DMS 273 treated with DMSO at 0.1 percent for 48 hours (cell line): ENCODE measurements at places on chromosomes 6 and 20.

GRCh38 chr20:37598100-37598543, 70.4 kb upstream of the BLCAP start:
- DNase-seq = peak; percentile 46

DNA sequence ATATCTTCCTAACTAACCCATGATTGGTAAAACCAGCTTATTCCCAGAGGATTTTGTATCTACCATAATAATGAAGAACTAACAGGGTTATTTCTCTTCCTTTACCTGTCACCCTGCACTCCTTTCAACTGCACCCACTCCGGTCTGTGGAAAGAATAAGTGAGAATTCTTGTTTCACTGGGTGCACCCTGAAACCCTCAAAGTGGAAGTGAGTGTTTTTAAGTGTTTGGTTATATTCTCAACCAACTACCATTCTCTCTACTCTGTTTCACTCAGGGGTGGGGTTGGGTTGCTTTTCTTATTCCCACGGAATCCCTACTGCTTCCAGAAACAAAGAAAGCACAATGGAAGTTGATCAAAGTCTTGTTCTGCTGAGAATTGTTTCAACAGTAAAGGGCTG, 42.6 kb upstream of the KHDRBS2 start:
- no peak for DNase-seq

- DNase-seq = no peak
These were observed 29.4 kb upstream of the CLIC5 start for GRCh38 chr6:46044881-46045617.

- DNase-seq = no peak
These were observed at the start of gene MTHFD1L for GRCh38 chr6:150865406-150866146. TSS of gene MTHFD1L (plus strand) at chr6:150865702. CDS start at chr6:150865823, 121 bp downstream.

DNA sequence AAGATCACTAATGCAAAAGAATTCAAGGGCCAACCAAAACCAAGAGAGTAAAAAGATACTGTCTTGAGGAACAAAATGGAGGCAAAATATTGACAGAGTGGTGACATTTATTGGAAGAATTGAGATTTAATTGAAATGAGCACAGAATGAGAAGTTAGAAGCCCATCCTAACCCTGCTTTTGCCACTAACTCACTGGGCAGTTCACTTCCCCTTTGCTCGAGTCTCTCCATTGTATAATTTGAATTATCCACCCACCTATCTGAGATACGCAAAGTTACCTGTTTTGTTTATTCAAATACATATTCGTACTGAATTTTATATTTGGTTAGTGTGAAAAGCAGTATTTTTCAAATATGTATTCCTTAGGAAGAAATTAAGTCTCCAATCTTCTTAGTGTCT, 204.5 kb upstream of the PRDM1 start:
- DNase-seq = no peak

DNA sequence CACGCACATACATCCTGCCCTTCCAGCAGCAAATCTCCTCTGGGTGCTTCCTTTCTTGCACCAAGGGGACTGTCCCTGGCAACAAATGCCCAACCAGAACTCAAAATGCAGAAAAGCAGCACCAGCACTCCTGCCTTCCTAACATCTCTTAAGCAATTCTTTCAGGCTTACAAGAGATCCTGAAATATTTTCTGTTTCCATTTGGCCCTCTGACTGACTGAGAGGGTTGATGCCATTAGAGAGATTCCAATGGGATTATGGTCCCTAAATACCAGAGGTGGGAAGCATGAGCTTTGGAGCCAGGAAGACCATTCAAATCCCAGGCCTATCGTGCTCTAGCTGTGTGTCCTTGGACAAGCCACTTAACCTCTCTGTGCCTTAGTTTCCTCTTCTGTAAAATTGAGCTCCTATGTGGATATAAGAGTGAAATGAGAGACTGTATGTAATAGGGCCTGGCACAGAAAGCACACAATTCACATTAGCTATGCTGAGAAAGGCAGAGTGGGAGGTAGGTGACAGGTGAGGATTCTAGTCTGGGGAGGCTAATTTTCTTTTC, 56.8 kb downstream of the PRDM1 start:
- no peak for DNase-seq

DNA sequence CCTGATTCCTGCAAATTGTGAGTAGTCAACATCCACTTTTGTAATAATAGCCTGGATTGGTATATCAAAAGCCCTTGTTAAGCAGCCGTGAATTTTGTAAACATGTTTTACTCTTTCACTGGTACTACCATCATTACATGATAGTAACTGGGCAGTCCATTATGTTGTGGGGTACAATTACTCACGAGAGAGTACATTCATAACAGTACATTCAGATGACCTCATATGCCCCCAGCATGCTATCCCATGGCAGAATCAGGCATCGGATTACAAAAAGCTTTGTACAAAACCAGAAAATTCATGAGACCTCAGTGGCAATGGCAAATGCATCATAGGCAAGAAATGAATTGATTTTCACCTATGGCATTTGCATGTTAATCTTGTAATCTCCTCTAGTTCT, 166.2 kb downstream of the EPM2A start:
- no peak for DNase-seq

DNA sequence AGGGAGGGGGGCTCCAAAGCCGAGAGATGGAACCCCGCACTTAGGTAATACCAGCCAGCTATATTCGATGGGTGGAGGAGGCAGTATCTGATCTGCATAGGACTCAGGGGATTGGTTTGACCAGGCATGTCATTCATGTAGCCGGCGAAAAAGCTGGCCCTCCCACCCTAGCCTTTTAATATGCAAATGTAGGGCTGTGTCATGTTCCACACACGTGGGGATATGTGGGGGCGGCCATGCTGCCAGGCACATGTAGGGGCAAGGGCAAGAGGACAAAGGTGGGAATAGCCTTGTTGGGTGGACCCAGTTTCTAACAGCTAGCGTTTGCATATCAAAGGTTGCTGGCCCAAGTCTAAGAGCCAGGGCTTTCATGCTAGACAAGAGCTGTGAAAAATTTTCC, 39.1 kb upstream of the DDR1 start:
- DNase-seq = no peak

GRCh38 chr20:50510706-50511542, 741 bp downstream of the PTPN1 start:
- no peak for DNase-seq

DNA sequence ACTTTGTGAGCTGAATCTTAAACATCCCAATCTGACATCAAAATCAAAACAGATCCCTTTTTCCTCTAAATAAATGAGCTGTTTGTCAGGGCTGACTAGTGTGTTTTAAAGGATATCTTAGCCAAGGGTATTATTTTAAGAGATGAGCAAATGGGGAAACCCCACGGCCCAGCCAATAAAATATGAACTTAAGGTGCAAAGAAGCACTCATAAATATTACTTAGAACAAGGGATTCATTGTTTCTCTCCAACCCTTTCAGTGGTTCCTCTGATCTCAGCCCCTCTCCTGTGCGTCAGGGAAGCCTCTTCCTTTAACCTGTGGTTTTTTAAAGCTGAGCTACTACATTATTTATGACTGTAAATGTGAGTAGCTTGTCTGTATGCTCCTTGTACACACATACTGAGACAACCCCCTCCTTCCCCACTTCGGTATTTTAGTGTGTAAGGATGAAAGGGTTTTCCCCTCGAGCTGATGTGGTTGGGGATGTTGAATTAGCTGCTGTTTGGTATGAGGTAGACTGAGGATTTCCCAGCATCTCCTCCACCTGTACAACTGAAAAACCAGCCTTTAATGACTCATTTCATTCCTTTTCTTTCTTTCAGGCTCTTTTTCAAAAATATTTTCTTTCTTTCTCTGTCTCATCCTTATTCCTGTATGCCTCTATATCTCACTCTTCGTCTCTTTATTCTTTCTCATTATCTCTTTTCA, 6.5 kb downstream of the BMP5 start:
- DNase-seq = no peak

GRCh38 chr6:88804701-88805100, 158.7 kb downstream of the RNGTT start:
- no peak for DNase-seq

DNA sequence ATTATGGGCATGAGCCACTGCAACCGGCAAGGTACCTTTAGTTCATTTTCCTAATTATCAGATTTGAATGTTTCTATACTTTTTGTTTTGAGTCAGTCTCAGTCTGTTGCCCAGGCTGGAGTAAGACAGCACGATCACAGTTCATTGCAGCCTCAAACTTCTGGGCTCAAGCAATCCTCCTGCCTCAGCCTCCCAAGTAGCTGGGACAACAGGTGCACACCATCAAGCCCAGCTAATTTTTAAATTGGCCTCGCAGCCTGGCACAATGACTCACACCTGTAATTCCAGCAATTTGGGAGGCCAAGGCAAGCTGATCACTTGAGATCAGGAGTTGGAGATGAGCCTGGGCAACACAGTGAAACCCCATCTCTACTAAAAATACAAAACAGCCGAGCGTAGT, 24.4 kb downstream of the STAU1 start:
- no peak for DNase-seq

- no peak for DNase-seq
These were observed 9.9 kb downstream of the BLOC1S5 start for GRCh38 chr6:8054276-8054675.

GRCh38 chr20:35334311-35335101, 42.3 kb upstream of the FAM83C start:
- DNase-seq = no peak

GRCh38 chr6:38156818-38157565, 337.5 kb downstream of the ZFAND3 start:
- DNase-seq = no peak

DNA sequence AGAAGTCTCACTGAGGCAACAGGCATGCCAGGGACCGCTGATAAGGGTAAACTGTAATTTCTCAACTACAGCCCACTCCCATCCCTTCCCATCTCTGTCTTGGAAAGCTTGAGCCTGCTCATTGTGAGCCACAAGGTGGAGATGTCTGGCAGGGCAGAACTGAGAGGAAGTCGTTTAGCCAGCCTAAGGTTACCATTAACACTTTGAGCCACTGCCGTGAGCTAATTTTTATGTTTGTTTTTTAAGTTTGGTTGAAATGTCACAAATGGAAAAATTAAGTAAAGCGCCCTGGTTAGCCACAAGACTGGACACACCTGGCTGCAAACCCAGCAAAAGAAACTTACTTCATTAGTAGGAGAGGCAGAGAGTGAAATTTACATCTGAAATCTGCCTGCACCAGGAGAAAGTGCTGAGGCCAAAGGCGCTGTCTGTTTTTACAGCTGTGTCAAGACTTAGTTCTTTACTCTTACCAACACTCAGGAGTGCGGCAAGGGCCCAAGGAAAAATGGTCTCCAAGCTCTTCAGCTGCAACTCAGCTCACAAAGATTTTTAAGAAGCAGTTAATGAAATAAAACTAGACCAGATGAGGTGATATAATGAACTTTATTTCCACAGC, 50.0 kb upstream of the FAM83C start:
- no peak for DNase-seq

DNA sequence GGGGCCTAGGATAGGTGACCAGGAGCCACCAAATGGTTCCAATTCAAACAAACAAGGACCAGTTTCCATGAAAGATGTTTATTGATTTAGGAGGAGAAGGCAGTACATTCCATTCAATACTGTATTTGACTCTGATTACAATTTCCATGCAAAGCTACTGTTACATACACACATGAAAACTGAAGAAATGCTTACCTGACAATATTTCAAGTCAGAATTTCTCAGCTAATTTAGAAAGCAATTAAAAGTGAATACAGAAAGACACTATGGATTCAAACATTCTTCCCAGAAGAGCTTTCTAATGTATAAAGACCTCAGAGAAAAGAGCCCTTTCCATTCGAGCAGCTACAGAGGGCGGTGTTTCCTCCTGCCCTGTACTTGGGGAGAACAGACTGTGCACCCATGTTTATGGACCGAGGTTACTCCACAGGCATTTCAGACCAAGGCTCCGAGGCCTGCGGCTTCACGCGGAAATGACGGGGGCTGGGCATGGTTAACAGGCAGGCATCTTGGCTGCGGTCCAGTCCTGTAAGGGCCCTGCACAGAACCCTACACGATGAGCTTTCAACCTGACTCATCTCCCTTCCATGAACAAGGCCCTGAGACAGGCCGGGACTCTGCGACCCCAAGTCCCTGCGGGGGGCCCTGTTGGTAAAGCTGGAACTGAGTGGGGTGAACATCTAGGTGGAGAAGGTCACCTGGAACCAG, 25.7 kb upstream of the TCFL5 start:
- no peak for DNase-seq

DNA sequence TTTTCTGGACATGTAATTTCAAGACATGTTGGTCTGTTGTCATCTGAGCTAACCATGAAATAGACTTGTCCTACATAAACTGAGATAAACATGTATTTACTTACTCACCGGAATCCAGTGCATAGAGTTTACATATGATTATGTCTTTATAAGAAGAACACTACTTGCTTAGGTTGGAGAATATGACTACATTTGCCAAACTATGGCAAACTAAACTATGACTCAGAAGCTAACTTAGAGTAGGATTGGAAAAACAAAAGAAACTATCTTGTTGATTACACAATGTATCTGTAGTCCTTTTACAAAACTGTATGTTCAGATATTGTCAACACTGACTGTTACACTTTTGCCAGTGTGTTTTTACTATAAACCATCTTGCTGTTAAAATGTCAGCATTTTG, 113.3 kb downstream of the CRYBG1 start:
- DNase-seq = no peak

DNA sequence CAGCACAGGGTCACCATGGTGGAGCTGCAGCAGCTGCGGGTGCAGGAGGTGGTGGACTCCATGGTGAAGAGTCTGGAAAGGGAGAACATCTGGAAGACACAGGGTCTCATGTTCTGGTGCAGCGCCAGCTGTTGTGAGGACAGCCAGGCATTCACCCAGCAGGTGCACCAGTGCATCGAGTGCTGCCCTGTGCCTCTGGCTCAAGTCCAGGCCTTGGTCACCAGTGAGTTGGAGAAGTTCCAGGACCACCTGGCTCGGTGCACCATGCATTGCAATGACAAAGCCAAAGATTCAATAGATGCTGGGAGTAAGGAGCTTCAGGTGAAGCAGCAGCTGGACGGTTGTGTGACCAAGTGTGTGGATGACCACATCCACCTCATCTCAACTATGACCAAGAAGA, 22.9 kb upstream of the RIPK1 start:
- DNase-seq = no peak

- DNase-seq = no peak
These were observed 358.4 kb upstream of the SOX4 start for GRCh38 chr6:21235162-21235561.

- DNase-seq = no peak
These were observed 19.2 kb upstream of the PTGIS start for GRCh38 chr20:49587111-49587570.

DNA sequence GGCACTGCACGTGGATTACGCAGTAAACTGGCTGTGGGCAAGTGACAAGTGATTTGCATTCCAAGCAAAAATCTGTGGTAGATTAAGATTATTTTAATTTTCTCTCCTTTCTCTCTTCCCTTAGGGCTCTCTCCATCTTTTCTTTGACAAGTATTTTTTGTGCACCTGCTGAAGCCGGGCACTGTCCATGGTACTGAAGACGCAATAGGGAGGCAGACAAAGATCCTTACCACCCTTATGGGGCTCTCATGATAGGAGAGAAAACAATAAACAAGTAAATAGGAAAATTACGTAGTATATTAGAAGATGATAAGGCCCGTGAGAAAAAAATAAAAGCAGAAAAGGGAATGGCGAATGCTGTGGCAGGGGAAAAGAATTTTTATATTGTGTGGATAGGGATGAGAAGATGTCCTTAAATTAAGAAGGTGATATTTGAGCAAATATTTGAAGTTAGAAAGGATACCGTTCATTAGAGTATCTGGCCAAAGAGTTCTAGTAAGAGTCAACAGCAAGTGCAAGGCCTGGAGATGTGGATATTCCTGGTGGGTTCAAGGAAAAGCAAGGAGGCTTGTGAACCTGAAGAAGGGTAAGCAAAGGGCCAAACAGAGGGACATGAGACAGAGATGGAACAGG, 146.0 kb downstream of the LAMP5 start:
- no peak for DNase-seq
